Stimulated activated naive CD4-positive, alpha-beta T cell treated with Interleukin-2 at 50 U/mL for 16 hours (primary cell): ENCODE measurements at places on chromosomes 2 and 18.

GRCh38 chr2:30688956-30689401, 118.3 kb downstream of the CAPN13 start:
- no peak for DNase-seq

GRCh38 chr2:188865681-188866080, 108.5 kb upstream of the COL3A1 start:
- no peak for DNase-seq

DNA sequence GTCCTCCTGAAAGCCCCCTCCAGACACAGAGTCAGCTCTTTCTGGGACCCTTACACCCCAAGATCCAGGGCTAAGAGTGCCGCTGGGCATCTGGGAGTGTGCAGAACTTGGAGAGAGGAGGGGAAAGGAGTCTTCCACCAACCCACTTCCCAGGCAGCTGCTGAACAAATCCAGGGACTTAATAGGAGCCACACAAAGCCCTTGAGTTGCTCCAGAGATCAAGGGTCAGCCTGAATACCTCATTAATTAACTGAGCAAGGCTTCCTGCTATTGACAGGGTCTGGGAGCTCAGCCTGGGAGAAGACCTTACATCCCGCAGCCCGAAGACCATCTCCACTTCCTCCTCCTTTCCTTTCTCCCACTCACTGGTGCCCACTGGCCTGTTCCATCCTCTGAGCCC, 108.3 kb downstream of the CELF4 start:
- DNase-seq, result no peak

DNA sequence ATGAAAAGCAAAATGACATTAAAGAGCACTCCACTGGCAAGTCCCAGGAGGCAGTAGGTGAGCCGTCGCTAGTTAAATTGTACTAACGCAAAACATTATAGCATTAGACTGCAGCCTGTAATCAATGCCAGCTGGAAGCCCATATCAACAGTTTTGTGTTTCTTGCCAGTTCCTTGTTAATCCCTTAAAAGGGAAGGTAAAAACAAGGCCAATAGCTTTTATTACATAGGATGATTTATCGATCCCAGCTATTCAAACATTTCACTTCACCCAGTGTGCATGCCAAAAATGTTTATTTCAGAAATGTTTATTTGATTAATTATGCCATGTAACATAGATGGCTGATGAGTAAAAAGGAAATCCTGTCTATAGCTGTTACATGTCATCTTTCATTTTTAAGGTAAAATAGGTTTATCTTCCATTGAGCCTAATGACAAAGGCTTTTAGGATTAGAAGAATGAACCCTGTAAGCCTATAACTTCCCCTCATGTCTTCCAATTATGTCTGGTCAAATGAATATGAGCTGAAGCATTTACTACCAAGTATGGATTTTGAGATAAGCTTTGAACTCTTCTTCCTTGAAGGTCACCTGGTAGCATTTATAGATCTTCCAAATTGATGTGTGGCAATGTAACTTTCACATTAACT, 591.2 kb downstream of the RNF144A start:
- DNase-seq, result no peak

DNA sequence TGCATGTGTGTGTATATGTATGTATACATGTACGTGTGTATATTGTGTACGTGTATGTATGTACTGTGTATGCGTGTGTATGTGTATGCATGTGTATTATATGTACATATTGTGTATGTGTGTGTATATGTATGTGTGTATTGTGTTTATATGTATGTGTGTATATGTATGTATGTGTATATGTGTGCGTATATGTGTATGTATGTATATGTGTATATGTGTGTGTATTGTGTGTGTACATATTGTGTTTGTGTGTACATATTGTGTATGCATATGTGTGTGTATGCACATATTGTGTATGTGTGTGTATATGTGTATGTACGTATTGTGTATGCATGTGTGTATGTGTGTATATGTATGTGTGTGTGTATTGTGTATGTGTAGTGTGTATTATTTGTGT, 15.6 kb upstream of the NEU4 start:
- DNase-seq, result no peak

DNA sequence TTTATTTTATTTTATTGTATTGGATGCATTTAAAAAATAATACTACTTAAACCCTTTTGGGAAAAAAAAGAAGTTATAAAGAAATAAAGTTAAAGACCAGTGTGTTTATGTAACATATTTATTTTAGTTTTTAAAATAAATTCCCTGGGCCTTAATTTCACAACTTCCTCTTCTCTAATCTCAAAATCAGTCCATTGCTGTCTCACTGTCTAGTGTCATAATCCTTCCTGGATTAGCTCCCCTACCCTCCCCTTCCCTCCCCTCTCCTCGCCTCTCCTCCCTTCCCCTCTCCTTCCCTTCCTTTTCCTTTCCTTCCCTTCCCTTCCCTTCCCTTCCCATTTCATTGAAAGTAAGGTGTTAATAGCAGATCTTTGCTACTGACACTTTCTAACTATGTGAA, 40.3 kb upstream of the ZEB2 start:
- no peak for DNase-seq

GRCh38 chr2:63975437-63976124, 43.6 kb downstream of the VPS54 start:
- no peak for DNase-seq

GRCh38 chr18:79471046-79471445, 75.3 kb downstream of the NFATC1 start:
- DNase-seq, result no peak

GRCh38 chr2:133711201-133711600, 142.9 kb upstream of the NCKAP5 start:
- DNase-seq, result no peak

- no peak for DNase-seq
Measured at GRCh38 chr2:161426922-161427663, 11.0 kb downstream of the TBR1 start.

GRCh38 chr2:189095101-189095500, 84.5 kb downstream of the COL5A2 start:
- DNase-seq, result no peak

GRCh38 chr2:129719335-129719734, 260.1 kb upstream of the RAB6C start:
- DNase-seq, result no peak

DNA sequence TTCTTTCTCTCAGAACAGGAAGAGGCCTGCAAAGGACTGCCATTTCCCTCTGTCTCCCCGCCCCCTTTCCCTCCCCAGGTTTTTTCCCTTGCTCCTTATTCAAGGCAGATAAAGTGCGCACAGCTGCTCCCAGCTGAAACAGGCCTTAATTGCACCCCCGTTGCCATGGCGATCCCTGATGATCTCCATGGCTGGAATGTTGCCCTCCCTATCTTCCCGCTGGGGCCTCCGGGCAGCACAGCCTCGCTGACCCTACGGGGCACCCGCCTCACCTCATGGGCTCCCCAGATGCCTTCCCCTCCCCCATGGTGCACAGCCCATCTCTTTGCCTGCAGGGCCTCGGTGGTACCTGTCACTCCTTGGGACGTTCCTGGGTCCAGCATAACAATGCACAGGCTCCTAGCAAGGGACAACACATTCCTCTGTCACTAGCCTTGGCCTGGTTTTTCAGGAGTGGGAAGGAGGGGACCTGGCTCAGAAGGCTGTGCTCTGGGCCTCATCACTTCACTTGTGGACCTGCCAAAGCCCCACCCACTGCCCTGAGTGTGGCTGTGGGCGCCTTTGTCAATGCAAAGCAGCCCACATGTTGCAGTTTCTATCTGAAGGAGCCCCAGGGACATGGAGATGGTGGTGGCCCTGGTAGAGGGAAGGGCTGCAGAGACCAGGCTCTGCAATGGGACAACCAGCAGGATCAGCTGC, 115.0 kb downstream of the CELF4 start:
- no peak for DNase-seq

GRCh38 chr2:34012715-34013302, 413.7 kb upstream of the FAM98A start:
- no peak for DNase-seq

DNA sequence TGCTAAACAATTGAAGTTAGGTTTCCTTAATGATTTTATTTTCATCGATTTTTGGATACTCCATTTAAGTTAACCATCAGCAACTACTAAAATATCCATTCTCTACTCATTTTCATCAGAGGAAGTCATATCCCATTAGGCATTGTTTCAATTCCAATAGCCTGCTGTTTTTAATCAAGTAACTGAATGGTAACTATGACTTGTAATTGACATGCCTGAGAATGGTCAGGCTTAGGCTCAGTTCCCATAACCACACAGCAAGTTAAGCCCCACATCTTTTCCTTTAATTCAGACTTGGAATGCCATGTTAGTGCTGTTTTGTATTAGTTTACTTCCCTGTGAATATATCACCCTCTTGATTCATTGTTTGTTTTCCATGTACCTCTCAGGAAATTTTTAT, 398.8 kb downstream of the ARHGAP15 start:
- no peak for DNase-seq

GRCh38 chr18:39523281-39523680, 1957.7 kb upstream of the CELF4 start:
- DNase-seq, result no peak

- DNase-seq, result peak; percentile 48
Measured at GRCh38 chr18:2906704-2907549, 60.1 kb downstream of the EMILIN2 start.
